IgD-negative memory B cell (primary cell): ENCODE measurements at places on chromosomes 2 and 18. TPM values are rescaled to one million over a fixed set of nuclear protein-coding genes. Genes with fewer than 3 reads are reported as not detected.

Gene TTN
- polyA plus RNA-seq, result 9.4 TPM

Gene GRHL1
- polyA plus RNA-seq, result 0.16 TPM

Gene CD302
- polyA plus RNA-seq, result 0.11 TPM

Gene FNDC4
- not detected for polyA plus RNA-seq

Gene ZNF407
- 3.8 TPM for polyA plus RNA-seq

Gene ZNF638
- polyA plus RNA-seq, result 60.3 TPM

Gene NEMP2
- 5.5 TPM for polyA plus RNA-seq

Gene BMP10
- polyA plus RNA-seq, result not detected

Gene ZNF24
- 86.9 TPM for polyA plus RNA-seq

Gene SLC66A3
- polyA plus RNA-seq, result 48.6 TPM
